ENCODE measurements at places on chromosomes 2 and 18. TPM values are rescaled to one million over a fixed set of nuclear protein-coding genes. Genes with fewer than 3 reads are reported as not detected.

The HS1BP3 gene
- total RNA-seq = 10.5 TPM

The COL4A3 gene
- not detected for total RNA-seq

- no peaks in the 10 kb centered on the region for H3K27me3 ChIP-seq
- no peak for DNase-seq
- H3K4me1 ChIP-seq = peaks cover 45% of the 10 kb centered on the region
- H3K27ac ChIP-seq = no peak overlapping the region
Observed at GRCh38 chr2:237287872-237288271, 126.1 kb downstream of the COL6A3 start.

- no peaks in the 10 kb centered on the region for H3K36me3 ChIP-seq
- H3K4me1 ChIP-seq = no peaks in the 10 kb centered on the region
- no peak overlapping the region for H3K27ac ChIP-seq
- DNase-seq = no peak
Observed at GRCh38 chr2:236815746-236816145, 246.1 kb downstream of the ACKR3 start.

GRCh38 chr2:156182132-156182531, 150.4 kb downstream of the NR4A2 start:
- H3K4me1 ChIP-seq = no peaks in the 10 kb centered on the region
- no peak for DNase-seq
- no peaks in the 10 kb centered on the region for H3K36me3 ChIP-seq
- no peak overlapping the region for H3K27ac ChIP-seq
- H3K4me3 ChIP-seq = no peak overlapping the region
- no peaks in the 10 kb centered on the region for H3K27me3 ChIP-seq

Data from GM23248 (cell line).